ENCODE measurements at places on chromosomes 1 and 21.

- DNase-seq = no peak
Observed at GRCh38 chr1:3602375-3602774, 8.9 kb downstream of the MEGF6 start.

GRCh38 chr1:192170196-192170984 lies 12.1 kb downstream of the RGS18 start:
- no peak for DNase-seq

- DNase-seq = peak; percentile 72
Observed at GRCh38 chr1:226457307-226457712, 49.4 kb upstream of the PARP1 start.

DNA sequence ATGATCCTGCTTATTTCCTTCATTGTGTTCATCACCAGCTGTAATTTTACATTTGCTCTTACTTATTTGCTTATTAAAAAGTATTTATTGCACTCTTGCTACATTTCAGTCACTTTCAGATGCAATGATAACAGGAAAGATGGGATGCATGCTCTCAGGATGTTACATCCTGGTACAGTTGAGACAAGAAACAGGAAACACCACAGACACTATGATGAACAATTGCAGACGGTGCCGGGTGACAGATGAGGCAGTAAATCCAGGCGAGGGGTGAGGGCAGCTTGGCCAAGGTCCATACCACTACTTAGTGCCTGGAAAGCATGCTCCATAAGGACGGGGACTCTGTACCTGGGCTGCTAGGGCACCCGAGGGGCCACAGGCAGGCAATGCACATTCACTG lies 156.6 kb upstream of the RAB4A start:
- DNase-seq = no peak

GRCh38 chr21:45543710-45544448 lies 1.6 kb upstream of the SLC19A1 start:
- peak; percentile 6 for DNase-seq

DNA sequence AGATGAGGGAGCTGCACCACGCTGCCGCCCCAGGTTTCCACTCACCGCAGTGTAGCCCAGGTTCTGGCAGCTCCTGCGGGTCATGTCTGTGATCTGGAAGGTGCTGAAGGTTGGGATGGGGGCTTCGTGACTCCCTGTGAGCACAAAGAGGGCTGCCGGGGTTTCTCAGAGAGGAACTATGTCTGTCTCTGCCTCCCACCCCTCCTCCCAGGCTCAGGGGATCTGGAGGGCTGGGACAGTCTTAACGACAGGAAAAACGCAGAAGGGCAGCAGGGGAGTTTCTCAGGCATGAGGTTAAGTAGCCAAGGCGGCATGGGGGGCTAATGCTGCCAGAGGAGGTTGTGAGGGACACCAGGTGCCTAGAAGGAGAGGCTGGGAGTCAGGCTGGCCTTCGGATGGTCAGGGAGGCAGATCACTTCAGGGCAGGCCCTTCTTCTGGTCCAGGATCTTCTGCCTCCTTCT lies 656 bp downstream of the SH2D2A start:
- no peak for DNase-seq

DNA sequence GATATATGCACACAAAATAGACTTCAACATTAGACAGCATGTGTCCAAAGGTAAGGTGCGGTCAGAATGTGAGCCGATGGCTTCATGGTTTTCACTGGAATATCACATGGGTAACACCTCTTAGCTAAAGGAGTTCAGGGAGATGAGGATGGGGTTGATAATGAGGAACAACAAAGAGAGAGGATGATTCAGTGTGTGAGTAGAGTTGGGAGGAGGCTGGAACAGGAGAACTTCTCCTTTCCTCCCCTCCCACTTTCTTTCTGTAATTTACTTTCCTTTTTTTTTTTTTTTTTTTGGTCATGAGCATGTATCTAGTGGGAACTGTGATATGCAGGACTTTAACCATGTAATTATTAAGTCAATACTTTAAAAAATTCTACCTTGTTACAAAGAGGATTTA lies 99.4 kb downstream of the FASLG start:
- no peak for DNase-seq

All from ELF-1 (cell line).